MCF 10A (cell line): ENCODE measurements at places on chromosomes 6 and 20. TPM values are rescaled to one million over a fixed set of nuclear protein-coding genes. Genes with fewer than 3 reads are reported as not detected.
A peak's percentile ranks its signal among the peaks of the same experiment; 100 is the strongest.

DNA sequence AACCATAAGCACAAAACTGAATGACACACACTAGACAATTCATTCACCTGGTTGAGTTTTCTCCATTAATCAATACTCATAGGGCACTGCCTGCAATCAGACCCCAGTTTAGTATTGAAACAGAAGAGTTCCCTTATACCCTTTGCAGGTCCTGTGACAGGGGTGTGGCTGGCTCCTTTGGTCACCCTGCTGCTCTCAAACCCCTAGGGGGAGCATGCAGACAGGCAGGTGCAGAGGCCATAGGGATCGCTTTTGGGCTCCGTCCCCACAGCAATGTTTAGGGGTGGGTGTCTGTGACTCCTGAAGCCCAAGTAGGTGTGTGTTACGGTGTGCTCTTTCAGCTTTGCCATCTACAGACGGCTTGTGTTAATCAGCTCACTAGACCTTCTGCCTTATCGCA, 210.4 kb downstream of the CENPW start:
- no peak overlapping the region for H3K27ac ChIP-seq
- H3K36me3 ChIP-seq, result no peaks in the 10 kb centered on the region
- no peak overlapping the region for H3K4me3 ChIP-seq
- peaks cover 21% of the 10 kb centered on the region for H3K27me3 ChIP-seq
- no peaks in the 10 kb centered on the region for H3K4me1 ChIP-seq

TREML2 gene
- total RNA-seq, result not detected in 2 replicates

DNA sequence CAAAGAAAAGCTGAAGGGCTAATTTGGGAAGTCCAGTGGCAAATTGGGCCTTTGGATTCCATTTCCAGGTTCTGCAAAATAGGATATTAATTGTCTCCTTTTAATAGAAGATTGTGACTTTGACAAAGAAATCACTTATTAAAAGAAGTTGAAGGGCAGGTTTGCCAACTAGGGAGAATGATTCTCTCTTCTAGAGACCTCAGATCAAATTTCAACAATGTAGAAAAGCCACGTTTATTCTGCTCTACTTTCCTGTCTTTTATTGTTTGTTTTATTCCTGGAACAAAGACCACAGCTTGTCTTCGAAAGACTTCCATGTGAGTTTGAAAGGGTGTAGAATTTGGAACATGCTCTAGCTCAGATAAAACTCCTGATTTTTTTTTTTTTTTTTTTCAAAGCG, 65.5 kb upstream of the PRL start:
- H3K36me3 ChIP-seq, result no peaks in the 10 kb centered on the region
- no peaks in the 10 kb centered on the region for H3K27me3 ChIP-seq
- peaks cover 24% of the 10 kb centered on the region for H3K4me1 ChIP-seq
- DNase-seq, result no peak

GRCh38 chr6:127343809-127344659, 625 bp upstream of the ECHDC1 start:
- peak; percentile 30 for DNase-seq
- H3K27ac ChIP-seq, result no peak overlapping the region
- peaks cover 34% of the 10 kb centered on the region for H3K4me1 ChIP-seq
- H3K36me3 ChIP-seq, result peaks cover 6% of the 10 kb centered on the region

GRCh38 chr6:72946774-72947173, 278.5 kb downstream of the KHDC1L start:
- DNase-seq, result peak; percentile 49
- H3K36me3 ChIP-seq, result no peaks in the 10 kb centered on the region
- no peak overlapping the region for H3K27ac ChIP-seq
- H3K4me1 ChIP-seq, result peaks cover 18% of the 10 kb centered on the region
- H3K4me3 ChIP-seq, result no peak overlapping the region

GRCh38 chr6:39061182-39061581, 12.6 kb downstream of the GLP1R start:
- no peak overlapping the region for H3K4me3 ChIP-seq
- no peak overlapping the region for H3K27ac ChIP-seq
- no peaks in the 10 kb centered on the region for H3K4me1 ChIP-seq
- H3K27me3 ChIP-seq, result peaks cover 23% of the 10 kb centered on the region

- H3K36me3 ChIP-seq, result no peaks in the 10 kb centered on the region
- peaks cover 6% of the 10 kb centered on the region for H3K4me1 ChIP-seq
- no peaks in the 10 kb centered on the region for H3K27me3 ChIP-seq
- H3K4me3 ChIP-seq, result no peak overlapping the region
Observed at GRCh38 chr20:49999329-49999728, 16.5 kb downstream of the SNAI1 start.
